Stimulated activated CD4-positive, alpha-beta T cell treated with anti-CD3 and anti-CD28 coated beads, Interleukin-1b, Interleukin-23, amount 100 ng/mL, for 24 hours (primary cell): ENCODE measurements at places on chromosomes 11 and 22.

DNA sequence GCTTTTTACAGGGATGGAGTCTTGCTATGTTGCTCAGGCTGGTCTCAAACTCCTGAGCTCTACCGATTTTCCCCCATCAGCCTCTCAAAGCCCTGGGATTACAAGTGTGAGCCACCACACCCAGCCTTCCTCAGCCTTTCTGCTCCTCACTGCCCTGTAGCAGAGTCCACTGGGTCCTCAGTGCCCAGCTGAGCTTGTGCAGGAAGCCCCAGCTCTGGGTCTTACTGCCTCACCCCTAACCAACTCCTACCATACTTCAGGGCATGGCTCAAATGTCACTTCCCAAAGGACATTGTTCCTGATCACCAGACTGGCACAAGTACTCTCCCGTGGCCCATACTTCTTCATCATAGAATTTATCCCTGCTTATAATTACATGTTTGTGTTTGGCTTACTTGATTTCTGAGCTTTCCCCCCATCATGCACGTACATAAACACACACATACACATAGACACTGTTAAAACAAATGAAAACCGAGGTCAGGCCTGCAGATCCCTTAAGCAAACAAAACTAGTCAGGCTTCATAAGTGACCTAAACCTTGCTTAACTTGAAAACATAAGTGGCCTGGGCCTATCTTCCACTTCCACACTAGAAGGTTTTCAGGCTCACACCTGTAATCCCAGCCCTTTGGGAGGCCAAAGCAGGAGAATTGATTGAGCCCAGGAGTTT, 14.0 kb upstream of the SLC43A3 start:
- no peak for DNase-seq

GRCh38 chr22:36182857-36183256, 18.8 kb downstream of the APOL4 start:
- no peak for DNase-seq

- no peak for DNase-seq
Measured at GRCh38 chr22:19620742-19621371, 93.4 kb upstream of the SEPTIN5 start.

DNA sequence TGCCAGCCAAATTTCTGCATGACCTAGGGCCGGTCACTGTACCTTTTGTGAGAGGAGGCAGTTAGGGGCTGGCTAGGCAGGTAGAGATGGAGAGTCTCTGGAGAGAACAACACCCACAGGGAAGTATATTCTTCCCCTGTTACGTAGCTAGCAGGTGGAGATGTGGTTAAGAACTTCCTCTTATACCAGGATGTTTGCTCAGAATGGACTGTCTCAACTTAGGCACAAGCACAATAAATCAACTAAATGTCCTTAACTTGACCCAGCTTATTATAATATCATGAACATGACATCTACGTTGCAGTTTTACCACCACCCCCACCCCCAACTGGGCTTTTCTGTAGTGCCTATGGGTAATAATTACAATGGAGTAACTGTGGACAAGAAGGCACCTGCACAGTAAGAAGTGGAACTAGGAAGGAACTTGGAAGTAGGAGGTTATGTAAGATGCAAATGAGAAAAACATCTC, 60.7 kb upstream of the MPEG1 start:
- DNase-seq: no peak

DNA sequence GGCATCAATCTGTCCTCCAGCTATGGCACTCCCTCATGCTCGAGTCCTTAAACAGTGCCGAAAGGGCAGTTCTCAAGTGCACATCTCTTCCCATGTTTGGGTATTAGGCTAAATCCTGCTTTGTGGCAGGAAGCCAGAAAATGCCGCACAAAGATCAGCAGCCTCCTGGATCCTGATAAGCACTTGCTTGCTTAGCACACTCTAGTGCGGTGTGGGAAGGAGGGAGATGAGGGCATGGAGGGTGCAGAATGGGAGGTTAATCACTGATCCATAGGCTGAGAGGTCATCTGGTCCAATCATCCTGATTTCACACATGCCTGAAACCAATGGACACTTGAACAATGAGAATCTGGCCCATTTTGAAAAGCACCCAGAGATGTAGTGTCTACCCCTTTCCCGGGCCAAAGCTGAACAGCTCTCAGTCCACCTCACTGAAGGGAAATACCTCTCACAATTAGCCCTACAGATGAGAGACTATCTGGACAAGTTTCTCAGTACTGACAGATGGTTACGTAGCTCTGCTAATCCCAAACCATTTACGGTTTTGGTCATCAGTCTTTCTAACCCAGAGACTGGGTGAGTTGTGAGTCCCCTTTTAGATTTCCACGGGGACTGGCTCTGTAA, 29.8 kb upstream of the CHRM4 start:
- DNase-seq: no peak

GRCh38 chr11:17650127-17650911, 69.1 kb upstream of the MYOD1 start:
- no peak for DNase-seq

DNA sequence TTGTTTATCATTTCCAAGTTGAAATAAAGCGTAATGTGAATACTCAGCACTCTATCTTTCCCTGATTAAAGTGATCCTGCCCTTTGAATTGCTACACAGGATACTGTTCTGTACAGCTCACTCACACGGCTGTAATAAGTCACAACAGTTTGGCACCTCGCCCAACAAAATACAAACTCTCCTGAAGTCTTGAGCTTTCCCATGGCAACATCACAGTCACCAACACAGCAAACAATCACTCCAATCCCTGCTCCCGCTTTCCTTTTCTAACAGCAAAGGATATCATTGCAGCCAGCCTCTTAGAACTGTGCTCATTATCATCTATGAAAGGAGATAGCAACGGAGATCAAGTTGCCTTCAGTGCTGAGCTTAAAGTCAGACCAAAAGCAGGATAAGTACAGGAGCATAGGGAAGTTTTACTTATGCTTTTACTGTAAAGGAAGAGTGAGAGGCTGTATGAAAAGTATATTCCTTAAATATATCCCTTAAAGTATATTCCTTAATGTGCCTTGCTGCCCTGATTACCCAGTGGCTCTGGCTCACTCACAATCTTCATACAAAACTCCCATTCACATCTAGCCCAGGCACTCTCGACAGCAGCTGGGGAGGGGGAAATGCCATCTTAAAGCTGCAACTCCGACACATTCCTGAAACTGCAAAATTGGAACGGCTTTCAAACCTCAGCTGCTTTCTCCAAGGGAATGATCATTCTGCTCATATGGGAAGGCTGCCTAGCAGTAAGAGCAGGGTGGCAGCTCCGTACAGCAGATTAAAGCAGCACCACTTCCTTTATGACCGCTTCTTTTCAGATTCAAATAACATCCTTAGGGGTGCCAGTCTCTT, 35.8 kb downstream of the MAML2 start:
- no peak for DNase-seq

- DNase-seq: no peak
Measured at GRCh38 chr22:46796566-46797195, 34.2 kb downstream of the TBC1D22A start.

DNA sequence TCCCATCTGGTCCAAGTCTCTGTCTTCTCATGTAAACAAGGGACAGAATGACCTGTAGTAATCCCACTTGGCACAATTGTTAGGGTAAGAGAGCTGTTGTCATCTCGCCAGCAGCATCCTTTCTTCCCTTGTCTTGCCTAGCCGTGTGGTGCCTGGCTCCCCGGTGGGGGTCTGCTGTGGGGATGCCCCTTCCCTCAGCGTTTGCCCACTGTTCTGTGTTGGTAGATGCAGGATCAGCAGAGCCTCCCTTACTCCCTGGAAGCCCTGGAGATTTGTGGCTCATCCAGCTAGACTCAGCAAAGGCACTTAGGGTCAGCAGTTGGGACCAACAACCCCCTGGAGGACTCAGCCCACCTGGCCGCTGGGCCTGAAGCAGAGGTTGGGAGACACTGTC, 13.0 kb downstream of the ACO2 start:
- DNase-seq: no peak

GRCh38 chr11:44424841-44425240, 114.9 kb upstream of the ALX4 start:
- DNase-seq: no peak

- DNase-seq: no peak
Measured at GRCh38 chr22:29226351-29226981, 20.8 kb downstream of the EMID1 start.

GRCh38 chr11:1761857-1762536, 1.7 kb downstream of the CTSD start:
- DNase-seq: no peak

- DNase-seq: no peak
Measured at GRCh38 chr22:49779211-49779610, 48.5 kb downstream of the BRD1 start.

GRCh38 chr11:73431396-73431795, 55.2 kb downstream of the RELT start:
- DNase-seq: no peak

DNA sequence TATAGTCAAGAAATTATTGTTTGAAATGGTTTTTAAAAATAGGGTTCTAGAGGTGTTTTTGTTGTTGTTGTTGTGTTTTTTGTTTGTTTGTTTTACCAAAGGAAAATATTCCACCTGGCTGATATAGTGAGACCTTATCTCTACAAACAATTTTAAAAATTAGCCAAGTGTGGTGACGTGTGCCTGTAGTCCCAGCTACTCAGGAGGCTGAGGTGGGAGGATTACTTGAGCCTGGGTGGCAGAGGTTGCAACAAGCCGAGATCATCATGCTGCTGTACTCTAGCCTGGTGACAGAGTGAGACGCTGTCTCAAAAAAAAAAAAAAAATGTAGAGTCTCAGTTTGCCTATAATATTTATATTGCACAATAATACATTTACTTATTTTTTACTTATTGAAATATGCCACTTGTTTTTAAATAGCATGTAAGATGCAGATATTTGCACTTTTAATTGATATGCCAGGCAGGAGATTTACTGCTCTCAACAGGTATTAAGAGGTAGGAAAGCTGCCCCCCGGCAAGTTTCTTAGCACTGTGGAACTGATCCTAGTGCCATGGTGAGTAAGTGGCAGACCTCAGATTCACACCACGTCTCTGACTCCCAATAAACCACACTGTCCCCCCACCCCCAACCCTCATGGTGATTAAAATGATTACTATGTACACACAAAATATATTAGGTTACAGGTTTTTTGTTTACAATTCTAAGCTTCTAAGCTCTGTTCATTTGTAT, 157.4 kb downstream of the TEAD1 start:
- no peak for DNase-seq

- no peak for DNase-seq
Measured at GRCh38 chr11:58923300-58923788, 15.9 kb upstream of the GLYATL1 start.

- no peak for DNase-seq
Measured at GRCh38 chr11:76559346-76559745, 111.2 kb downstream of the LRRC32 start.

GRCh38 chr22:38051900-38052862, 5.0 kb upstream of the PICK1 start:
- DNase-seq: peak; percentile 59
